ENCODE measurements at places on chromosomes 12 and 14.

DNA sequence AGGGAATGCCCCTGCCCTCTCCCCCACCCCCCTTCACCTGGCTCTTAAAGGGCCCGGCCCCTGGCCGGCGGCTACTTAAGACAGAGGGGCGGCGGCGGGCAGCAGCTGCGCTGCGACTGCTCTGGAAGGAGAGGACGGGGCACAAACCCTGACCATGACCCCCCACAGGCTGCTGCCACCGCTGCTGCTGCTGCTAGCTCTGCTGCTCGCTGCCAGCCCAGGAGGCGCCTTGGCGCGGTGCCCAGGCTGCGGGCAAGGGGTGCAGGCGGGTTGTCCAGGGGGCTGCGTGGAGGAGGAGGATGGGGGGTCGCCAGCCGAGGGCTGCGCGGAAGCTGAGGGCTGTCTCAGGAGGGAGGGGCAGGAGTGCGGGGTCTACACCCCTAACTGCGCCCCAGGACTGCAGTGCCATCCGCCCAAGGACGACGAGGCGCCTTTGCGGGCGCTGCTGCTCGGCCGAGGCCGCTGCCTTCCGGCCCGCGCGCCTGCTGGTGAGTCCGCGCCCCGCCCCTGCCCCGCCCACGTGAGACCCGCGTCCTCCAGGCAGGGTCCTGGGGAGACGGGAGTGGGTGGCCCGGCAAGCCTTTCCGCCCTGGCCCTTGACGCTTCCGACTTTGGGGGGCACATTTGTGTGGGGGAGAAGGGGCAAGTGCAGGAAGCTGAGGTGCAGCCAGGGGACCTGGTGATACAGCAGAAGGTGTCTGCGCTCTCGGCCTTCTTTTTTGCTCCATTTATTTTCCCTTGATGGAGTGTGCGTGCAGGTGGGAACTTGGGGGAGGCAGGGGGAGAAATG is at the start of gene IGFBP6:
IGFBP6 (plus strand) TSS at position 104 of the 790 bp plus-strand sequence; CDS start at position 155, 51 bp downstream.
- no peak for DNase-seq

DNA sequence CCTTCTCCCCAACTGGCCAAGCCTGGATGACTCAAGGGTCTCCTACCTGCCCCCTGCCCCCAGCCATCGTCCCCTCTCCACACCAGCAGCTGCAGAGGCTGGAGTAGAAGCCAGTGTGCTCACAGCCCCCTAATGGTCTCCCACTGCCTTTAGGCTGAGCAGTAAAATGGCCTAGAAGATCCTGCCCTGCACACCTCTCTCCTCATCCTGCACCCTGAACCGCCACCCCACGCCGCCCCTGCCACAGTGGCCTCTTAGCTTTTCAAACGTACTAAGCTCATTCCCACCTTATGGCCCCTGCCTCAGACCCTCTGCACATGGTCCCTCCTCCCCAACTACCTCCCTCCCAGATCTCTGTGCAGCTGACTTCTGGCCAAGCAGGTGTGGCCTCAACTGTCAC is 46.3 kb downstream of the RBM19 start:
- no peak for DNase-seq

GRCh38 chr14:91416744-91417119 is 888 bp downstream of the CCDC88C start:
- no peak for DNase-seq

DNA sequence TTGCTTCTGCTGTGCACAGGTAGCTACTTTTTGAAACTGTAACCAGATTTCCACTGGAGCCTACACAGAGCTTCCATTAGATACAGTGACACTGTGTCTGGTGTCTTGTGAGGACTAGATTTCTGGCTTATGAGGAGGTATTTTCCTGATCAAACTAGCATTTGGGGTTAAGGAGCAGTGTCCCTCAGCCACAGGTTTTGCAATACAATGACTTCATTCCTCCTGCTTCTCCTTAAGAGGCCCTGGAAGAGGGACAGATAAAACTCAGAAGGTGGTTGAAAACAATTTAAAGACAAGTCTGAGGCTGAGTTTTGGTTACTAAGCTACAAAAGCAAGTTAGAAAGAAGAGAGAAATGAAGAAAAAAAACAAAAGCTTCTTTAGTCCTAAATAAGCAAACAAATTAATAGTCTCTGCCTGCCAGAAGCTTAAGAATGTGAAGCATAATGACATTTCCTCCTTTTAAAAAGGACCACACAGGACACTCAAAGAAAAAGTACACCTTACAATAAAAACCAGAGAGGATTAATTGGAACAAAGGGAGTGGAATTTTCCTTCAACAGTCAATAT is 53.0 kb downstream of the PKP2 start:
- DNase-seq = no peak

- no peak for DNase-seq
Measured at GRCh38 chr12:24425601-24425970, 476.1 kb upstream of the SOX5 start.

DNA sequence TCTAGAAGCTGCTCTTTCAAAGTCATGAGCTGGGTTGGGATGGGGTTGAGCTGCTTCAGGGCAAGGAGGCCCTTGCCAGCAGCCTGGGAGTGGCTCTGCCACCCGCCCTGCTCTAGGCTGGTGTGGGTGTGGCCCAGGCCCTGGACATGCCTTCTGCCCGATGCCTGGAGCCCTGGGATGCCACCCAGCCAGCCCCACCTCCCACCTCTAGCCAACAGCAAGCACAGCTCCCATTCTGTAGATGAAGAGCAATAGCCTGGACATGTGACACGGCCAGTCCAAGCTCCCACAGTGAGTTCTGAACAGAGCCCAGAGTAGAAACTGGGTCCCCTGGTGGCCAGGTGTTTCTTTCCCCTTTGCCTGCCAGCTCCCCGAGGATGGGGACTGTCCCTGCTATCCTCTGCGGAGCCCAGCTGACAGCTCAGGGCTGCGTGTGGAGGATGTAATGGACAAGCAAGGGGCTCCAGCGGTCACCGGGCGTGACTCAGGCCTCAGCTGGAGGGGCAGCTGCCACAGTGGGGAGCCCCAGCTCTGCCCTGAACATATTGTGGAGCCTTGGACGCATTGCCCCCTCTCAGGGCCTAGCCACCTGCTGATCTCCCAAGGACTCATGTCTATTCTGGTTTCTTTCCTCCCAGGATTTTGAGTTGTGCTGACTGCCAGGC is 165.2 kb downstream of the TSPAN9 start:
- DNase-seq = no peak

GRCh38 chr14:96516351-96516750 is 14.2 kb downstream of the PAPOLA start:
- DNase-seq = no peak

DNA sequence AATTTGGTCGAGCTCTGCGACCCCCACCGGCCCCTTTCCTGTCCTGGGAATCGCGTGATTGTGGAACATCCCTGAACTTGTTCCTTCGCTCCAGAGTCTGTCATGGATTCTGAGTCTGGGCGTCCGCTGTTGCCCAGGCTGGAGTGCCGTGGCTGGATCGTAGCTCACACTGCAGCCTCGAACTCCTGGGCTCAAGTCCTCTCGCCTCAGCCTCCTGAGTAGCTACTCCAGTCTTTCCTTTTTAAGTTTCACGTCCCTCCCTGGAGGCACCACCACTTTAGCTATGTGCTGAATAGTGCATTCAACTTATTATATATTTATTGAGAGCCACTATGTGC is 698 bp downstream of the ACOT6 start:
- DNase-seq = no peak

DNA sequence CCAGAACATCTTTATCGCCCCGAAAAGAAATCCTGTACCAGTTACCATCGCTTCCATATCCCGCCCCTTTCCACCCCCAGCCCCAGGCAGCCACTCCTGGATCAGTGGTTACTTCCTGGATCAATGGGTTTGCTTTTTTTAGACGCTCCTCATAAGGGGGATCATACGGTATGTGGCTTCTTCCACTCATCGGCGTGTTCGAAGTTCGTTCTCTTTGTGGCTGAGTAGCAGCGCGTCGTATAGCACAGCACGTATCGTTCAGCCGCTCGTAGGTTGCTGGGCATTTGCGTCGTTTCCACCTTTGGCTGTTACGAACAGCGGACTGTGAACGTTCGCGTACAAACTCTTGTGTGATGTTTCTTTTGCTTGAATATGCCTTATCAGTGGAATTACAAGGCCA is 1.8 kb downstream of the NOC4L start:
- DNase-seq = no peak

DNA sequence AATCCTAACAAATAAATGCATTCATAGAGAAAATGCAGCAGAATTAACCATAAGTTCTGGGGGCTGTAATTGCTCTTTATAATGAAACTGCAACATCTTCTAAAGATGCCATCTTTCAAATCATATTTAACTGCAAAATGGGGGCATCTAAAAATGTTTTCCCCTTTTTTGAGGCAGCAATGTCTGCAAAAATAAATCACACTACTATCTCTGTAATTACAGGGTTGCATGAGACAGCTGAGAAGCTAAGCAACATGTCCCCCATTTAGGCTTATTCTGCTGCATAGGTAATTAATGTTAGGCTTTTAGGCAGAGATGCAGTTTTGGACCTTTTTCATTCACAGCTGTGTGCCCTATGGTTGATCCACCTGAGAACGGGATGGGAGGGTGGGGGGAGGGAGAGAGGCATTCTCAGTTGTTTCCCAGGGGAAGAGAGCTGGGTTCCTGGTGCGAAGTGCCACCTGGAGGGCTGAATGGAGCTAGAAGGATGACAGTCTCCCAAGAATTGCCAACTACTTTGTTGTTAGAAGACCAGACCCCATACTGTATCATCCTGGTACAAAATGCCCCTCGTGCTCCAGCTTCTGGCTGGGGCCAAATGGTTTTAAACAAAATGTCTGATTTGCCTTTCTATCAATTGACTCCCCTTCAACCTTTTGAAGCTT is 154.2 kb downstream of the APAF1 start:
- DNase-seq = no peak

Measured in AG09319 (cell line).